ENCODE measurements at places on chromosomes 5 and 9.
A peak's percentile ranks its signal among the peaks of the same experiment; 100 is the strongest.

DNA sequence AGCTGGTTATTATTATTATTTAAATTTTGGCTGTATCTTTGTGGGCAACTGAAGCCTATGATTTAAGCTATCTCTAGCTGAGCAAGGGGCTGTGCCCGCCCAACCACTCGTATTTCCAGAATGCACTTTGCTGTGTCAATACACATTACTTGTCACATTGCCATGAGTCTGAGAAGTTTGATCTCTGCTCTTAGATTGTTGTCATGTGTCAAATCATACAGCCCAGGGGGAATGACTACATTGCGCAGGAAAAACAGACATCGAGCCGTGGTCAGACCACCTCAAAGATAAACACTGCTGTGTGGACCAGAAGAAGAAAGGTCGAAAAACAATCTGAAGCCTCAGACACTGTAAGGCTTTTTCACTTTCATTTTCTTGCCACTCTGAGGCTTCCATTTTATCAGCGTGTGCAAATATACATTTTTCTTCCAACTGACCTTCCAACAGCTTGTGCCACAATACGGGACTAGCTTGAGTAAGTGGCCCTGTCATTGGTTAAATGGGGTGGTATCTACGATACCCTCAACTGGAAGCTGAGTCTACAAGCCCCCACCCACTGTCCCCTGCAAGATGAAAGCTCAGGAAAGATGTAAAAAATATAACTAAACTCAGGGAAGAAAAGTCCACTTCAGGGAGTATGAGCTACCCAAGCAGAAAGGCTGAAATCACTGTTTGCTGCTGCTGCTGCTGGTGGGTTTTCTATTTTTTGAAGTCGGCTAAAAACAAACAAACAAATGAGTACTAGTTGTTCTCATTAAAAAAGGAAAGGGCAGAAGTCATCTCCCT is 603.0 kb downstream of the BNC2 start:
- peak; percentile 89 for DNase-seq

- DNase-seq, result no peak
Observed at GRCh38 chr5:98433022-98433421, 340.4 kb upstream of the RGMB start.

- DNase-seq, result peak; percentile 70
Observed at GRCh38 chr5:2756211-2757152, 5.0 kb upstream of the IRX2 start.

DNA sequence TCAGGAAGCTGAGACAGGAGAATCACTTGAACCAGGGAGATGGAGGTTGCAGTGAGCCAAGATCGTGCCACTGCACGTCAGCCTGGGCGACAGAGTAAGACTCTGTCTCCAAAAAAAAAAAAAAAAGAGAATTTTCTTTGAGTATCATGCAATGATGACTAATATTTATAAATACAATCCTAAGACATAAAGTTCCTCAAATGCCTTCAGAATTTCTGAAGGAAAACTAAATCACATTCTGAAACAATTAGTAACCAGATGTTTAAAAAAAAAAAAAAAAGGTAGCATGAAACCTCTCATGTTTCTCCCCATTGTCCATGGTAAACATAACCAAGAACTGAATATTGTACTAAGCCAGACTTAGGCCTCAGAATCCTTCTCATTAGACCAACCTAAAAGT is 23.1 kb downstream of the MLLT3 start:
- no peak for DNase-seq

- peak; percentile 42 for DNase-seq
Observed at GRCh38 chr9:127979333-127980059, 1.3 kb downstream of the EEIG1 start.

DNA sequence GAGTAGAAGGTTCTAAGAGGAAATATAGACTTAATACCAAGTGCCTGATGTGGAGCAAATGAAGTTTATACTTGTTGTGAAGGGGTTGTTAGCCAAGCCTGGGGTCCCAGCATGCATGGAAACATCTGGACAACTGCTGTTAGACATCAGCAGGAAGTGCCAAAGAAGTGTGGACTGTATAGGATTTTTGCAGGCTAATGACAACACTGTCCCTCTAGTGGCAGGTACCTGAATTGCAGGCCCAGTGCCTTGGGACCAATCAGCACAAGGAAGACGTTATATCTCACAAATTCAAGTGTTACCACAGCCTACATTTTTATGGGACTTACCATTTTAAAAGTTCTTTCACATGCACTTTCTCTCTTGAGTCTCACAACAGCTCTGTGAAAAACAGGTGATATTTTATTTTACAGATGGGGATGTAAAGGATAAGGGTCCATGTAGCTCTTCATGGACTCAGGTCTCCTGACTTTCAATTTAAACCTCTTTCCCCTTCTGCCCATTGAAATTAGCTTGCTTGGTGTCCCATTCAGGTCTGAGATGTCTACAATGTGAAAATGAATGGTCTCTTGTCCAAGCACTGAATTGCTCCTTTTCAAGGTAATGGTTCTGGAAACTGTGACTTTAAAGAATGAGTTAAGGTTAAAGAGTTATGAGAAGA is 89.0 kb upstream of the MAP1B start:
- peak; percentile 74 for DNase-seq

GRCh38 chr5:135141303-135142268 is 107.6 kb upstream of the PITX1 start:
- DNase-seq, result peak; percentile 46

DNA sequence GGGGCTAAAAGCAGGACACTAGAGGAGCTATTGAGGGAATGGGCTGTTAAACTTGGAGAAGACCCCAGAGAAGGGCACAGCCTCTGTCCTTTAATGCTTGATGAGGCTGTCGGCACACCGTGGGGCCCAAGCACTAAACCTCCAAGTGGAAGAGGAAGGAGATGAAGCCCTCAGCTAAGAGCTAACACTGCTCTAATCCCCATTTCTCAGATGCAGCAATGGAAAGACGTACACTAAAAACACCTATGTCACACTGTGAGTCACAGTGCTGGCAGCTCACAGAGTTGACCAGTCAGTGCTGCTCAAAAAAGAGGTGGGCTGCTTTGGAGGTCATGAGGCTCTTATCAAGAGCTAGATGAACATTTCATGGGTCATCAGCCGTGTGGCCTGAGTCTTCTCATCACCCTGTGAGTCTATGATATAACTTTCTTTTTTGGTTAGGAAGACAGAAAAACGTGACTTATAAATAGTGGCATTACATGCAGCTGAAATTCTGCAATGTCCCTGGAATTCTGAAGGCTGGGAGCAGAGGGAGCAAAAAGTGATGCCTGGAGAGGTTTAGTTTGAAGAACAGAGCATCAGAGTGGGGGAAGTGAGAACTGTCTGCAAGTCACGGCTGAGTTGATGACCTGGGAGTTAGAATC is 21.5 kb downstream of the TNFSF8 start:
- DNase-seq, result peak; percentile 62

DNA sequence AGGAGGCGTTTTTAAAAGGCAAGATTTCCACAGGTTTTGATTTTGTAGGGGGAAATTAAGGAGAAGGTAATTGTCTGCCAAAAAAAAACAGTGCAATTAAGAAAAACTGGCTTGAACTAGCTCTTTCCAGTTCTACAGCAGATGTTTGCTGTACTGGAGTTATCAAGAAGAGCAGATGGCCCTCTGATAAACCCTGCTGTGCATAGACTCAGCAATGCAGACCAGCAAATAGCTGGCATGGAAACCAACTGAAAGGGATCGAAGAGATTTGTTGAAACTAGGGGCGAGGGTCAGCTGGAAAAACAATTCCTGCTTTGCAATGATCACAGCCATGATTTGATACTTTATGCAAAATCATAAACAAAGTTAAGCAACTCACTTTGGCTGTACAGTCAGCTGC is 17.8 kb upstream of the BHMT start:
- no peak for DNase-seq

DNA sequence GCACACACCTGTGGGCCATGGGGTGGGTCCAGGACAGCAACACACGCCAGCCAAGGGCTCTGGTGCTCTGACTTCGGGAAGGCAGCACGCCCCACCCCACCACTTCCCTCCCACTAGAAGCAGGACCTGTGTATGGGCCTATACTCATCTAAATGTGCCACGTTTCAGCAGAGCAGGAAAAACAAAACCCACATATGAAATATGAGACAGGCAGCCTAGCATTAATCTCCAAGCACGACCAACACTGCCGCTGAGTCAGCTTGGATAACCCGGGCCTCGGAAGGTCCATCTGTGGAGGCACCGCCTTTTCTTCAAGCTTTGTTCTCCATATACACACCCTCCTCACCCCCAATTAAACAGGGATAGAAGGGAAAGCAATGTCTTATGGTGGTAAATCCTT is 203.1 kb downstream of the ROR2 start:
- peak; percentile 47 for DNase-seq

GRCh38 chr5:146130440-146131045 is 25.2 kb upstream of the PLAC8L1 start:
- peak; percentile 56 for DNase-seq

DNA sequence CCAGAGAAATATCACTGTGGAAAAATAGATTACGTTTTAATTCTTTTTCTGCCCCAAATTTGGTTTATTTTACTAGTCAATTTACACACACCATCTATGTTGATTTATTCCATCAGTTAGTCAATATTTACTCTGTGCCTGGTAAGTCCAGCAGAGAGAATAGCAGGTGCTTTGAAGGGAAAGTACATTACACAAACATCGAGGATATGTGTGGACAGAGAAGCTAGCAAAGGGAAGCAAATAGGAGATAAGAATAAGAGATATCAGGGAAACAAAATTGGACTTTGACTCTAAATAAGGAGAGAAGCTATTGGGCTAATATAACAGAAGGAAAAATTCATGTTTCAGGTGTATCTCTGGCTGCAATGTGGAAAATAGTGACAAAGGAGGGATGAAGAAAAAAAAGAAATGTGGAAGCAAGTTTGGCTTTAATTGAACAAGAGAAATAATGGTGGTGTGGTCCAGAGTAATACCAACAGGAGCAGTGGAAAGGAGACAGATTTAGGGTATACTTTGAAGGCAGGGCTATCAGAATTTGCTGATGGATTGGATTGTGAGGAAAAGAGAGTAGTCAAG is 587.7 kb upstream of the CDH6 start:
- DNase-seq, result no peak

- no peak for DNase-seq
Observed at GRCh38 chr9:127971357-127972235, 9.2 kb downstream of the EEIG1 start.

- peak; percentile 70 for DNase-seq
Observed at GRCh38 chr5:150544611-150545219, 36.8 kb downstream of the NDST1 start.

DNA sequence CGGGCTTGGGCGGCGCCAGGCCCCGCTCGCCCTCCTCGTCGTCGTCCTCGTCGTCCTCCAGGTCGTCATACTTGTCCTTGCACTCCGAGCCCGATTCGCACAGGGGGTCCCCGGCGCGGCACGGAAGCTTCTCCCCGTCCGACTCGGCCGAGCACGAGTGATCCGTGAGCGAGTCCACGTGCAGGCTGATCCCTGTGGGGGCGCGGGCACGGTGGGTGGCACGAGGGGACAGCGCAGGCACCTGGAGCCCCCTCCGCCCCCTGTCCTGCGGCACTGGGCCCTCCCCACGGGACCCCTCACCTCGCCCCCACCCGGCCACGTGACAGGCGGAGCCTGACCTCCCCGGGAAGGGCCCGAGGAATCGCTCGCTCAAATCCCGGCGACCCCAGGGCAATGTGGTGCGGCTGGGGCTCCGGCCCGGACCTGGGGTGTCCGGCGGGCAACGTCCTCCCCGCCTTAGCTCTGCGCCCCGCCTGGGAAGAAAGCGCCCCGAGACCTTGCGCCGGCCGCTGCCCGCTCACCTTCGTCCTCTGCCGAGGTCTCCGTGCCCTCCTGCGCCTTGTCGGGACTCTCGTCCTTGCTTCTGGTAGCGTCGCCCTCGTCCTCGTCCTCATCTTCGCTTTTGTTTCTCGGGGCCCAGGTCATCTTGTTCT is 2.5 kb downstream of the IRX2 start:
- no peak for DNase-seq

GRCh38 chr5:34715711-34716110 is 59.6 kb downstream of the RAI14 start:
- peak; percentile 58 for DNase-seq

GRCh38 chr9:131851414-131851813 is 111.5 kb upstream of the RAPGEF1 start:
- no peak for DNase-seq

DNA sequence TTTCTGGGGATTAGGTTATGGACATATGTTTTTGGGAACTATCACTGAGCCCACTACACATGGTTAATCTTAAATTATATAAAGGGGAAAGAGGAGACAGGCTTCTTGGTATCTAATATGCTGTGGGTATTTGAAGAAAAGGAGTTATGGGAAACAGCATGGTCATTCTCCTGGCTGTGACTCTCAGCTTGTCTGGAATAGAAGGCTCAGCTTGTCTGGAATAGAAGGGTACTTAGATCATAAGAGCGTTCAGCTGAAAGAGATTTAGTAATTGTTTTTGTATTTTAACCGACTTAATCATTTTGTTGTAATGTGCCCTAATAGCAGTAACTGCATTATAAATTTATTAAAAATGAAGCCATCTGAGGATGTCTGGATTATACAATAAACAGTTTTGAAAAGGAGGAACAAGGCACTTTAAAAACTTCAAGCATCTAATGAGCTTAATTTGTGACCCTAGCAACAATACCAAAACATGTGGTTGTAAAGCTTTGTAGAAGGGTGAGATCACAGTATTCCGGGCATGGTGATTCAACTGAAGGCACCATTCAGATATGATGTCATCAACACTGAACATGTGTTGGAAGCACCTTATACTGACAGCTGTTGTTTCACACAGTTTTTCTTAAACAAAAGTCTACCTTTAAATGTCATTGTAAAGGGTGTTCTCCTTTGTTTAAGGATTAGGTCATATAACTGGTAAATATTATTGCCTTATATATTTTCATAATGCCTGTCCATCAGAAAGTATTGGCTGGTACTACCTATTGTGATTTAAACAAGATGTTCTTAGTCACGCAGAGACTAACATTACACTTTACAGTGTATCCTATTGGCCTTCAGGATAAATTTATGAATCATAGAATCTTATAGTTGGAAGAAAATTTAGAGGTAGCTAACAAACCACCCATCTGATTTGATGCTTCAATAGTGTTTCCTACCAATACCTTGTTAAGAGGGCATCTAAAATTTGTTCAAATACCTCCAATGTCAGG is 2174.1 kb upstream of the WWC1 start:
- DNase-seq, result no peak

- DNase-seq, result no peak
Observed at GRCh38 chr5:7759257-7759871, 91.6 kb downstream of the CFAP90 start.

DNA sequence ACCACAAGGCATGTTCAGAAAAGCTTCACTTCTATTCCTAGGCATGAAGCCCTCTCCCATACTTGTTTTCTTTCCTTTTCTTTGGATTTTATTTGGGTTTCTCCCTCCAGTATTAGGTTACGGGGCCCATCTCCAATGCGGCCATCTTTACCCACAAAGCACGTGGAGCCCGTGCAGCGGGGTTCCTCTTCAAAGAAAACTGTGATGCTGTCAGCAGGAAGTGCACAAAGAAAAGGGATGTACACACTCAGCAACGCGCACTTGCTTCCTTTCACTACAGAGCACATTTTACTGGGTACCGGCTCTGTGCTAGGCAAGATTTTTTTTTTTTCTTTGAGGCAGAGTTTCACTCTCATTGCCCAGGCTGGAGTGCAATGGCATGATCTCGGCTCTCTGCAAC is 106.6 kb downstream of the COL23A1 start:
- DNase-seq, result no peak

Data from PC-3 (cell line).